Large intestine (tissue), 12 donors: ENCODE measurements at places on chromosomes 16 and 17.

- DNase-seq, result no peak
Measured at GRCh38 chr17:70006159-70006558, 68.9 kb upstream of the KCNJ16 start.

- DNase-seq, result no peak
Measured at GRCh38 chr17:27362909-27363308, 69.0 kb downstream of the WSB1 start.

GRCh38 chr16:75121949-75122568 is 5.5 kb upstream of the LDHD start:
- no peak for DNase-seq

GRCh38 chr17:64045176-64045575 is 24.7 kb upstream of the ICAM2 start:
- no peak for DNase-seq

GRCh38 chr16:80964351-80964750 is 42.3 kb downstream of the CMC2 start:
- no peak for DNase-seq

DNA sequence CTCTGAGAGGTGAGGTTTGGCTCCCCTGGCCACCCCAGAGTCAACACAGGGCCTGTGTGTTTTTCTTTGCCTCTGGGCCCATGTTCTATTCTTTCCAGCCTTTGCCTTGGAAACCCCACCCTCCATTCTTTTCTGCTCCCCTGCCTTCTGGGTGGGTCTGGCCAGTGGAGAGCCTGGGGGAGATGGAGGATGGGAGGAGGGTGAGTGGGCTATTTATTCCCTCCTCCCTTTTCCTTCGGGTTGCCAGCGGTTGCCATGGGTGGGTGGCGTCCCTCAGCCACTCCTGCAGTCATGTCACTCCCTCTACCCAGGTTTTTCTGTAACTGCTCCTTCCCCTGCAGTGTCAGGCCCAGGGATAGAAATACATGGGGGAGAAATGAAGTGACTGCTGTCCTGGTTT is 15.5 kb downstream of the CMIP start:
- no peak for DNase-seq

DNA sequence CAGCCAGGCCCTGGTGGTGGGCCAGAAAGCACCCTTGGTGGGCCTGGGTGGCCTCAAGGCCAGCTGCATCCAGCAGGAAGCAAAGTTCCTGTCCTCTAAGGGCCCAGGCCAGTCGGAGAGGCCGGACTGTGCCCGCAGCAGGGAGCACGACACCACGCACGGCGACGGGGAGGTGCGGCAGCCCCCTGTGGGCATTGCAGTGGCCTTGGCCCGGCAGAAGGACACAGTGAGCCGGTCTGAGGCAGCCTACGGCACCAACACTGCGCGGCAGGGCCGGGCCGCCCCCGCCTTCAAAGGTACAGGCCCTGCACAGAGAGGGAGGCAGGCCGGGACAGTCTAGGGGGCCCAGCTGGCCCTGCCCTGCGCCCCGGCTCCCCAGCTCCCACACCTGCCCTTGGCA is 48.0 kb downstream of the BAHCC1 start:
- no peak for DNase-seq

DNA sequence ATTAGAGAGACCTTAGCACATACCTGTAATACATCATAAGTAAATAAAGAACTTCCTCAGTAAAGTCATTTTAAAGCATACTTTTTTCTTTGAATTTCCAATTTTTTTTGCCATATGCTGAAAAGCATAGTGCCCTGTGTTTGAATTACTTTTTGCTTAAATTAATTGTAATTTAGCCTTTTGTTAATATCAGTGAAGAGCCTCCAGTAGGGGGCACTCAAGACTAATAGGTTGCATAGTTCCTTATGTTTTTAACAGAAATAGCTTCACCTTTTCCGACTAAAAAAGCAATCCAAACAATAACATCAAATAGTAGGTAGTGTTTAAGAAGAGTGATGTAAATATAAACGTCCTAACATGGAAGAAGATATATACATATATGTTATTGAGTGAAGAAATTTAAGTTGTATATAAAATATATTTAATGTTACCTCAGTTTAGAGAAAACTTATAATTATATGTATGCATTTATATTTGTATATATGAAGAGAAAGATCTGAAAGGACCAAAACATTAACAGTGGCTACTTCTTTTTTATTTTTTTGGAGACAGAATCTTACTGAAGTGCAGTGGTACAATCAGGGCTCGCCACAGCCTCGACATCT is 18.6 kb downstream of the RAD51C start:
- DNase-seq, result peak; percentile 13

DNA sequence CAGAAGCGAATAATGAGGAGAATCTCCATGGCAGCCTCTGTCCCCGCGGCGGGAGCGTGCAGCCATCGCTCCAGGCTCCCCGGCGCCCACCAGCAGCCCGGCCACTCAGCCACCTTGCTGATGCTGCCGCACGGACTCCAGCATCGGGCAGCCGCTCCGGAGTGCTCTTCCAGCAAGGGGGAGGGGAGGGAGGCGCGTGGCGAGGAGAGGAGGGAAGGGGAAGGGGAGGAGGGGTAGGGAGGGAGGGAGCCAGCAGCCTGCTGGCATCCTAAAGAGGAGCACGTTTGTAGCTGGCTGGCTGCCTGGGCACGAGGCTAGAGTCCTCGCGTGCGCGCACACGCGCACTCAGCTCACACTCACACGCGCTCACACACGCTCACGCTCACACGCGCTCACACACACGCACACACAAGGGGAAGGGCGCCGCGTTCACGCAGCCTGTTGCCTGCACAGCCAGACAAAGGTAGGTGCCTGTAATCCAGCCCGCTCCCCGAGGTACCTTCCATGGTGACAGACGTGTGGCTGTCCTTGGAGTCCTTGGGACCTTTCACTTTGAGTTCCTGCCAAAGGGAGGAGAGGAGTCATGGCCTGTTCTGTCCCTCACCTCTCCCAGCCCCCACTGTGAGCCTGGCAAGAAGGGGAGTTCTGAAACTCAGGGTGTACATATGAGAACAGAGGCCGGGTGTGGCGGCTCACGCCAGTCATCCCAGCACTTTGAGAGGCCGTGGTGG is 82.1 kb downstream of the TIMM22 start:
- DNase-seq, result peak; percentile 32

DNA sequence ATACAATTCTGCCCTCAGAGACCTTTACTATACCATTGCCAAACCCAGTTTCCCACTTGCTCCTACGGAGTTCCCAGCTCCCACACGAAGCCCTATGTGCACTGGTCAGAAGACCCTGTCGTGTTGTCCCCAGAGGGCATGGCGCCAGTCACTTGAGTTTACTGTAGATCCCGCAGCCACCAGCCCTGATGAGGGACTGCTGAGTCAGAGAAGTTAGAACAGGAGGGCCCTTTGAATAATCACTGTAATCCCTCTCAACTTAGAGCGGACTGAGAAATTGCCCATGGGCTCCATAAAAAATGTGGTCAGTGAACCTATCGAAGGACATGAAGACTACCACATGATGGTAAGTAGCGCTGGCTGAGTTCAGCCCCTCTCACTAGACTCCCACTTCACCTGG is 9.2 kb downstream of the UBFD1 start:
- DNase-seq, result no peak

- DNase-seq, result no peak
Measured at GRCh38 chr17:29936724-29937123, 4.7 kb upstream of the EFCAB5 start.

GRCh38 chr17:17843096-17843495 is 6.3 kb upstream of the SREBF1 start:
- no peak for DNase-seq

- DNase-seq, result no peak
Measured at GRCh38 chr17:82344175-82344907, 10.8 kb upstream of the SECTM1 start.

- DNase-seq, result peak; percentile 85
Measured at GRCh38 chr17:28750178-28751047, 6.6 kb downstream of the TRAF4 start.

DNA sequence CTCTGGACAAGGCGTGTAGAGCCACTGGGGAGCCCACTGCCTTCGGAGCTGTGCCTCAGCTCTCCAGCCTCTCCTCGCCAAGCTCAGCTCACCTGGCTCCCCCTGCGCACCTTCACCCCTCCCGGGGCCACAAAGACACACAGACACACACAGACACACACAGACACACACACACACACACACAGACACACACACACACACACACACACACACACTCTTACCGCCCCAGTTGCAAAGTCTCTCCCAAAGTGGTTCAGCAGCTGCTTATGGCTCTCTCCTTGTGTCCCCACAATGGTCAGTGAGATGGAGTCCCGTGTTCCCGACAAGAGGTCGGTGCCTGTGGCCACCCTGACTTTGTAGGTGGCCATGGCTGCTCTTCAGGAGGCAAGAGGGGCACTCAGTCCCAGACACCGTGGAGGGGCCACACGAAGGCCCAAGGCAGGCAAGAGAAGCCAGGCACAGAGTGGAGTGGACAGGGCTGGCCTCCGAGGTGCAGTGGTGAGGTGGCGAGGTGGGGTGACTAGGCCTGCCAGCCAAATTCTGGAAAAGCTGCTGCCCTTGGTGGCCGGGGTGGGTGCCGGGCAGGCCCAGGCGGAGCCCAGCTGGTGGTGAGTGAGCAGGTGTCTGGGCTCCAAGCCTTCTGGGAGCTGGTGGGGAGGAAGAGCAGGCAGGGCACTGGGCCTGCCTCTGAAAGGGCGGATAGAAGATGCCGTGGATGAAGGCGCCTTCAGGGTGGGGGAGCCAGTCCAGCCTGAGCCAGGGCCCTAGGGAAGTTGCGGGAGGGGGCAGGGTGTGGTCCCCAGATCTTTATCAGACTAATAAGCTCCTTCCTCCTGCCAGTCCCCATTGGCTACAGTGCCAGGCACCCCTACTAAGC is at the start of gene ALOX12B:
Gene ALOX12B (minus strand): TSS at position 642 of the 877 bp plus-strand sequence. CDS start 274 bp downstream, at position 368.
- no peak for DNase-seq

- peak; percentile 63 for DNase-seq
Measured at GRCh38 chr17:28950017-28950751, 1.1 kb downstream of the PHF12 start.

- no peak for DNase-seq
Measured at GRCh38 chr17:28370744-28371103, 617 bp upstream of the VTN start.

DNA sequence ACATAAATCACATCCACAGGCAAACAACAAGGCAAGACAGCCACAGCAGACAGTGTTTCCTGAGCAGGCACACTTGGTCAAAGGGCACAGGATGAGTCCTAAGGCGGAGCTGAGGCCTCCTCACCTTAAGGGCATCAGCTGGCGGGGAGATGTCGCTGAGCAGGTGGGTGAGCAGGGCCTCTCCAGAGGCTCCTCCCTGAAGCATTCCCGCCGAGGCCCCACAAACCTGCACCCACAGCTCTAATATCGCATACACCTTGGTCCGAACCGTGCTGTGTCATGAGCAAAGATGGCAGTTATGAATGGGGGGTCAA is 29.3 kb downstream of the PELP1 start:
- peak; percentile 62 for DNase-seq

GRCh38 chr17:66953630-66954020 is 10.9 kb upstream of the CACNG4 start:
- no peak for DNase-seq

- DNase-seq, result no peak
Measured at GRCh38 chr17:81396278-81396721, 1.0 kb downstream of the BAHCC1 start.

DNA sequence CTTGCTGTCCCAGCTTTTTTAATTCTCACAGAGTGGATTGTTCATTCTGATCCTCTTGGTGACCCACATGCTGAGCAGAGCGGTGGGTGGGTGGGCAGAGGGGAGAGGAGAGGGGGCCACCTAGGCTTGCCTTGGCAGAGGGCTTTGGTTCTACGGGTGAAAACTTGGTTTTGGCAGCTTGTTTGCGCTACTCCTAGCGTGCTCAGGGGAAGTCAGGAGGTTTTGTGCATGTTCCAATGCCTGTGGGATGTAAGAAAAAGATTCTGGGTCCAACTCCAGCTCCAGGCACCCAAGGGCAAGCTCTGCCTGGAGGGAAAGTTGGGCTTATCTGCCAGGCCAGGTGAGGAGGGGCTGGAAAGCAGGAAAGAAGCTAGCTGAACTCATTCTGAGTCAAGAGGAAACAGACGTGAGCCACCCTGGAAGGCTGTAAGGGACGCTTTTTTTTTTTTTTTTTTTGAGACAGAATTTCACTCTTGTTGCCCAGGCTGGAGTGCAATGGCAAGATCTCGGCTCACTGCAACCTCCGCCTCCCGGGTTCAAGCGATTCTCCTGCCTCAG is 169.1 kb downstream of the WSCD1 start:
- DNase-seq, result no peak

- no peak for DNase-seq
Measured at GRCh38 chr17:82527898-82528297, 8.4 kb downstream of the FOXK2 start.

DNA sequence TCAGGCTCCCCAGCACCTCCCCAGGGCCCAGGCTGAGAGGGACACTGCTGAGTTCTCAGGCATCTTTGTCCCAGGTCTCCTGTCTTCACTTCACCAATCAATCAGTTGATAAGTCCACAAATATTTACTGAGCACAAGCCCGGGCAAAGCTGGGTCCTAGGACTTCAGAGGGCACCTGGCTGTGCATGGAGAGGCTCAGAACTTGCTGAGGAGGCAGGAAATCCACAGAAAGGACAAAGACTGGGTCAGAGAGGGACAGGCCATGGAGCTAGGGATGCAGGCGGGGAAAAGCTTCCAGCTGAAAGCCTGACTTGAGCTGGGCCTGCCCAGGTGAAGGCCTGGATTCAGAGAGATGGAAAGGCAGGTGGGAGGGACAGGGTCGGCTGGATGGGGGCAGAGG is 33.2 kb upstream of the C1QL1 start:
- DNase-seq, result no peak

GRCh38 chr16:88886845-88887521 is 20.5 kb upstream of the PABPN1L start:
- peak; percentile 50 for DNase-seq

- peak; percentile 9 for DNase-seq
Measured at GRCh38 chr17:63571632-63572310, 21.5 kb downstream of the DCAF7 start.

- DNase-seq, result no peak
Measured at GRCh38 chr17:5759501-5759925, 175.2 kb upstream of the NLRP1 start.

DNA sequence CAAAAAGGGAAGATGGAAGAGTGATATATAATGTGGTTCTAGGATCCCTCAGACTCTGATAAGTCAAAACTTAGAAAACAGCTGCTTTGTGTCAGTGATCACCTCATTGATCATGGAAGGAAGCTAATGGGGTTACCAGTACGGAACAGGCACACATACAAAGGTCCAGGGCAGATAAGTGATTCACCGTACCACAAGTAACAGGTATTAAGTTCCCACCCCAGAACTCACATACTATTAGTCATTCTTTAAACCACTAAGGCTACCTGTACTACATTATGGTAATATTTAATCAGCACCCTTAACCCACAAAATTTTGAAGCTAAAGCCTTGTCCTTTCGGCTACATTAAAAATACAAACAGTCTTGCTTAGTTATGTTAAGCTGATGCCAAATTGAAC is 17.4 kb downstream of the RNF43 start:
- no peak for DNase-seq

DNA sequence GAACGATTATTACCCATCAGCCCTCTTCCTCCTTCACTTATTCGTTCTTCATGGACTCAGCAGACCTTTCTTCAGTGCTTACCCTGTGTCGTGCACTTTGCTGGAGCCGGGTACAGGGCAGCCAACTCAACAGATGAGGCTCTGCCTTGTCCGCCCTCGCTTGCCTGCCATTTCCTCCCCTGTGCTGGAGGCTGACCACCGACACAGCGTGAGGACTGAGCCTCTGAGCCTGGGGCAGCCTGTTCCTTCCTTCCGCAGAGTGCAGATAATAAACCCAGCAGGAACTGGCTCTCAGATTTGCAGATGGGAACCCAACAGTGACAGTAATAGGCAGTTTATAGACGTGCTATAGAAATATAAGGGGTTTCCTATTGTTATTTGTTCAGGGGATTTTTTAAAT is 7.0 kb upstream of the SLC39A11 start:
- no peak for DNase-seq

GRCh38 chr16:75572864-75573542 is 6.8 kb downstream of the GABARAPL2 start:
- DNase-seq, result no peak
